ENCODE measurements at places on chromosomes 11 and 22. TPM values are rescaled to one million over a fixed set of nuclear protein-coding genes. Genes with fewer than 3 reads are reported as not detected.

KRTAP5-6 gene
- total RNA-seq, result not detected

TRIM77 gene
- not detected for total RNA-seq

TSPO gene
- total RNA-seq, result 238 TPM

- H3K36me3 ChIP-seq, result no peaks in the 10 kb centered on the region
- H3K27me3 ChIP-seq, result no peaks in the 10 kb centered on the region
- no peak overlapping the region for H3K4me3 ChIP-seq
- H3K4me1 ChIP-seq, result no peaks in the 10 kb centered on the region
- H3K27ac ChIP-seq, result no peak overlapping the region
- DNase-seq, result no peak
These were observed 319.3 kb upstream of the NARS2 start for GRCh38 chr11:78893996-78894395.

Measured in prostate gland (tissue), 2 donors.